ENCODE measurements at places on chromosomes 3 and 15.
A peak's percentile ranks its signal among the peaks of the same experiment; 100 is the strongest.

DNA sequence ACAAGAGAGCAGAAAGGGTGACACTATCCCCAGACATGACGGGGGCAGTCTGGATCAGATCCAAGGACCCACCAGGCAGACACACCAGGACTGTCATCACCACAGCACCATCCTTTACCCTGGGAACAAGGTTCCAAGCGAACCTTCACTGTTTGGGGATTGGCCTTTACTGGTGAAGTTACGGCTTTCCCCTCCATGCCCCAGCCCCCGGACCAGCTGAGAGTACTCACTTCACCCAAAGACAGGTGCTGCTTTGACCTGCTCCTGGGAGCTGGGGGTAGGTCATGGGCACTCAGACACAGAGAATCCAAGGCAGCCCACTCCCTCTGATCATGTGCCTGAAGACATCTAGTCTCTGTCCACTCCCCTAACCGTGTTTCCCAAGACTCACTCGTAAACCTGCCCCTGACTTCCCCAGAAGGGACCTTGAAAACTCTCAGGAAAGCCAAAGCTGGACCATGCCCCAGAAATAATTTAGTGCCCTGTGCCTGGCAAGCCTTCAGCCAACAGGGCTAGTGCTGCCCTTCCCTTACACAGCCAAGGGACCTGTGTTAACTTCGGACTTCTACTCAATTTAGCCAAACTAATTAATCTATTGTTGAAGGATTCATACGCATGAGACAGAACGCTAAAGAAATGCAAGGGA is 2.8 kb downstream of the RRP9 start:
- no peak for DNase-seq

DNA sequence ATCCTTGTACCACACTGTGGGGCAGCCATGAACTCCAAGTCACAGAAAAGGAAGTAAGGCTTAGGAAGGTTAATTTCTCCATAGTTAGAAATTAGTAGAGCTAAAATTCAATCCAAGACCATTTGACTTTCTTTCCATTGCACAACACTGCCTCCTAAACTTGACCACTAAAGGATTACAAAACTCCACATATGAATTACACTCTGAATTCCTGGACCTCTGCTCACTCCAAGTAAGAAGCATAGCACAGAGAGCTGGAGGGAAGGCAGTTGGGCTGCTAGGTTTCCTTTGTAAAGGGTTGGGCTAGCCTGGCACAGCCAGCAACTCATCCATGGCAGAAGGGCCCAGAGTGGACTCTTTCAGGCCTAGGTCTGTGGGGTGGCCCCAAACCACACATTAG is 134.4 kb downstream of the MYLK start:
- DNase-seq = no peak

DNA sequence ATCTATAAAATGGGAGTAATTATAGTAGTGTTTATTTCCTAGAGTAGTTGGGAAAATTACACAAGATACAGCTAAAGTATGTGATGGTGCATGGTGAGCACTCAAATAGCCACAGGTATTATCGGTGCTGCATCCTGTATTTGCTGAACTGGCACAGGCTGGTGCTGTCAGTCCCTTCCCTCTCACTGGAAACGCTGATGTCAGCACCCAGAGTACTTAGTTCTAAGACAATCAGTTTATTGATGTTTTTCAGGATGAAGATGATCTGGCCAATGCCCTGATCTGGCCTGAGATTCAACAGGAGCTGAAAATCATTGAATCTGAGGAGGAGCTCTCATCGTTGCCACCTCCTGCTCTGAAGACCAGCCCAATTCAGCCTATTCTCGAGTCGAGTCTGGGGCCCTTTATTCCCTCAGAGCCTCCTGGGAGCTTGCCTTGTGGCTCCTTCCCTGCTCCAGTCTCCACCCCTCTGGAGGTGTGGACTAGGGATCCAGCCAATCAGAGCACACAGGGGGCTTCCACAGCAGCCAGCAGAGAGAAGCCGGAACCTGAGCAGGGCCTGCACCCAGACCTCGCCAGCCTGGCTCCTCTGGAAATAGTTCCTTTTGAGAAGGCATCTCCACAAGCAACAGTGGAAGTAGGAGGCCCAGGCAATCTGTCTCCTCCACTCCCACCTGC is 49.7 kb downstream of the TMEM39A start:
- DNase-seq = no peak

DNA sequence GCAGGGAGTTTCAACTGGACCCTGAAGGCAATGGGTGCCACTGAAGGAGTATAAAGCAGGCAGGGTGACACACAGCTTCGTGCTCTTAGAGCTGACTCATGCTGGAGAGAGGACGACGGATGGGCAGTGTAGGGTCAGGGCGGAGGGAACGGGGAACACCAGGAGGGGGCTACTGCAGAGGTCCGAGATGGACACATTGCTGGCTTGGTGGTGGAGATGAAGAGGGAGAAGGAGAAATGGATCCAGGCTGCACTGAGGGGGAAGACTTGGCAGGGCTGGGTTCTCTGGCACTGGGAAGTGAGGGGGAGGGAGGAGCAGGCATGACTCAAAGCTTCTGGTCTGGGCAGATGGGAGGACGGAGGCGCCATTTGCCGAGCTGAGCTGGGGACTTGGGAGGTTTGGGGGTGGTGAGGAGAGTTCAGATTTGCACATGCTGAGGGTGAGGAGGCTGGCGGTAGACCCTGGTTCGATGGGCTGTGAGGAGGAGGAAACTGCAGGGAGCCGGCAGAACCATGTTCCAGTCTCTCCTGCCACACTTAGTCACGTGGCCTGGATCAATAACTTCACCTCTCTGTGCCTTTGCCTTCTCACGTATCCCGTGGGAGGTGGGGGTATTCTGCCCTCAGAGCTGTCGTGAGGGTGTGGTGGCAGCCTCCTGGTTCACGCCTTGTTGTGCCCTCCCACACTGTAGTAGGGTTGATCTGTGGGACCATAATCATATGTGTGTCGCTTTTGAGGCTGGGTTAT is 4.6 kb upstream of the KCTD6 start:
- no peak for DNase-seq

DNA sequence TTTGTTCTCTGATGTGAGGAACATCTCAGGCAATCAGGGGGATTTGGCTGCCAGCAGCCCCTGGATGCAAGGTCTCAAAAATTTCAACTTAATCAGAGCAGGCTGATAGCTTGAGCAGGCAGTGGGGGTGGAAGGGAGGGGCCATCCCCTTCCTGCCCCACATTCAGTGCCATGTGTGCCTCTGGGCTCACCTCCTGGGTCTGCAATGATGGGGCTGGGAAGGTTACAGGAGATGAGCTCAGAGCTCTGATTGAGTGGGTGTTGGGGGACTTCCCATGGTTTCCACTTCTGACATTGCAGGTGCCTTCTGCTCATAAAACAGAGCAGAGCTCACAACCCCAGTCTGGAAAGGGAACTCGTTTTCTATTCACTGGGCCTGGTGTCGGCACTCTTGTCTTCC is 37.0 kb downstream of the PARP16 start:
- DNase-seq = no peak

- DNase-seq = no peak
Observed at GRCh38 chr3:98786364-98787006, 23.3 kb downstream of the ST3GAL6 start.

GRCh38 chr3:65897766-65898165 is 141.0 kb downstream of the MAGI1 start:
- no peak for DNase-seq

DNA sequence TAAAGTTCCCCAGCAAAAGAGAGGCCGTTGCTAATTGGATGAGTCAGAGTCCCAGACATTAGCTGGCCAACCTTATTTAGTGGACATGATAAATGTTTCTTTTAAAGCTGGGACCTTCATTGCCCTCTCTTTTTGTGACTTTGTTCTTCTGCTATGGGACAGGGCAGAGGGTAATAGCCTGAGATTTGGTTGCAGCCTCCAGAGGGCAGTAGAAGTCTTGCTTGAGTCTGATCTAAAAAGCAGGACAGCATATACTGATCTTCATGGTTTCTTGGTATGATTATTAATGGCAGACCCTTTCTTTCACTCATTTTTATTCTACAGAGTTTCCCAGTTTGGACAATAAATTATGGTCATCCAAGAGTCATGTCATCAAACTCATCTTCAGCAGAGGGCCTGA is 25.1 kb upstream of the ZKSCAN7 start:
- no peak for DNase-seq

DNA sequence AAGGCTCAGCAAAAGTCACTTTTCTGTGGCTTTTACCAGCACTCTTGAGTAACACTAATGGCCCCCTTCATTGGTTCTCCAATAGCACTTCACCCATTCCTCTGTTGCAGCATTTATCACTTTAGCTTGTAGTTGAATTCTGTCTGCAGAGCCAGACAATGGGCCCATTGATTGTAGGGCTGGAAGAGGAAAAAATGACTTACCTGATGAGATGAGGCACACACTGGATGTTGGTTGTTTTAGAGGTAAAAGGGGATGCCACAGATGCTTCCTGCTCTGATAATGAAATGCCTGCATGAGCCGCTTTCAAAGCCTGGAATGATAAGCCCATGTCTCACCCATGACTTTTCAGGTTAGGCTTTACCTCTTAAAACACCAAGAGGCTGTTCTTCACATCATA is 64.3 kb downstream of the PLAAT1 start:
- no peak for DNase-seq

DNA sequence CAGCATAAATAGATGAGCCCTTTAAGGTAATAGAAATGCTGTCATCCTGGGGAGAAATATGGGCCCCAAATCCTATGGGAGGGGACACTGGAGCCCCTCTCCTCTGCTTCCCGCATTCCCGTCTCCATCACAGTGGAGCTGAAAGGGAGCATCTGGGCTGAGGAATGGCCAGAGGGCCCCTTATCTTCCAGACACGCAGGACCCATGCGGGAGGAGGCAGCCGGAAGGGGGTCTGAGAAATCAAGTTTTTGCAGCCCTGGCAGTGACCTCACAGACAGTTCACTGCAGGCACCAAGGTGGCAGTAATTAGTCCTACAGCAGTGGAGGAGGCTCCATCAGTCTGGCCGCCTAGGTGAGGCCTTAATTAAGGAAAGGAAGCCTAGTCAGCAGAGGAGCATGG is 80.2 kb downstream of the RAB11A start:
- no peak for DNase-seq

GRCh38 chr3:46707601-46708011 is 6.4 kb downstream of the TMIE start:
- no peak for DNase-seq

- DNase-seq = no peak
Observed at GRCh38 chr15:52016316-52016715, 2.7 kb upstream of the MAPK6 start.

- no peak for DNase-seq
Observed at GRCh38 chr3:177066068-177066467, 131.2 kb downstream of the TBL1XR1 start.

- no peak for DNase-seq
Observed at GRCh38 chr3:62035402-62036057, 337.8 kb downstream of the FEZF2 start.

DNA sequence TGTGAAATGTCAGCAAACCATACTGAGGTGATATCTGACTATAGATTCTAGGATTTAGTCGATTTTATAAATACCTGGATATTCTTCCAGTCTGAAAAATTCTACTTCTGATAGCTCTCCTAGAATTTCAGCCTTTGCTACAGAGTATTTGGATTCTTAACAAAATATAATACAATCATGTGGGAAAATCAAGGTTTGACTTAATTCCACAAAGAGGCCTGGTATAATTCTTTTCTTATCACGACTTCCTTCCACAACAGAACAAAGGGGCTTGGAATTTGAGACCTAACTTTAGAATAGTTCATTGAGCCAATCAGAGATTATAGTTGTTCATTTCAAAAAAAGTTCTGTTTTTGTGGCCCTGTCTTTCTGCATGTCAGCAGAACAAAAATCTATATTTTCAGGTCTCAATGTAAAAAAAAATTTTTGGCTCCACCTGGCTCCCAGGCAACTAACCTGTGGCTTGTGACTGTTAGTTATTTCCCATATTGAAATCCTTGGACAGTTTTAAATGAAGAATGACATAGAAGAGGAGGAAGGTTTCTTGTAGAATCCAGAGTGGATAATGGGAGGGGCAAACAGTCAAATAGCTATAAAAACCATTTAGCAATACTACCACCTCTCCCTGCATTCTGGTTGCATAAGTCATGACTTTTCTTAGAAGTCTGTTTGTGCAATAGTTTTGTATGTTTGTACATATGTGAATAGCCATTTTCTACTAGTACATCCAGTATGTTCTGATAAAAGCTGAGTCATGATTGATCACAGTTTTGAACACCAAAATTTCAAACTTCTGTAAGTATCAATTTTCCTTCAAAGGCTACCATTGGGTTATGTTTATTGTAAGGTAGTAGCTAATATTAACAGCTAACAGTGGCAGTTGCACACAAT is 4.0 kb downstream of the TM4SF1 start:
- DNase-seq = peak; percentile 62

DNA sequence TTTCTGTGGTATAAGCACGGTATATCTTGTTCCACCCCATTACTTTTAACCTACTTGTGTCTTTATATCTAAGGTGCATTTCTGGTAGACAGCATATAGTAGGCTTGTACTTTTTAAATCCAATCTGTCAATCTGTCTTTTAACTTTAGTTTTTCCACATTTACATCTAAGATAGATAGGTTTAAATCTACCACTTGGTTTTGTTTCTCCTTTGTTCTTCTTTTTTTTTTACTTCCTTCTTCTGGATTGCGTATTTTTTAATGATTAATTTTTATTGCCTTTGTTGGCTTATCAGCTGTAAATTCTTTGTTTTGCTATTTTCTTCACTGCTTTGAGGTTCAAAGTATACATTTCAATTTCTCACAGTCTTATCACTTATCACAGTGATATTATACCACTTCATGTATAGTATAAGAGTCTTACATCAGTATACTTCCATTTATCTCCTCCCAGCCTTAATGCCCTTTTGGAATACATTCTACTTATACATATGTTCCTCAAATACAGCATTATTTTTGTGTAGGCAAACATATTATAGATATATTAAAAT is 31.0 kb downstream of the IQCB1 start:
- DNase-seq = no peak

- no peak for DNase-seq
Observed at GRCh38 chr3:29282427-29283230, 1.8 kb downstream of the RBMS3 start.

- DNase-seq = no peak
Observed at GRCh38 chr15:41941644-41942415, 30.5 kb downstream of the EHD4 start.

DNA sequence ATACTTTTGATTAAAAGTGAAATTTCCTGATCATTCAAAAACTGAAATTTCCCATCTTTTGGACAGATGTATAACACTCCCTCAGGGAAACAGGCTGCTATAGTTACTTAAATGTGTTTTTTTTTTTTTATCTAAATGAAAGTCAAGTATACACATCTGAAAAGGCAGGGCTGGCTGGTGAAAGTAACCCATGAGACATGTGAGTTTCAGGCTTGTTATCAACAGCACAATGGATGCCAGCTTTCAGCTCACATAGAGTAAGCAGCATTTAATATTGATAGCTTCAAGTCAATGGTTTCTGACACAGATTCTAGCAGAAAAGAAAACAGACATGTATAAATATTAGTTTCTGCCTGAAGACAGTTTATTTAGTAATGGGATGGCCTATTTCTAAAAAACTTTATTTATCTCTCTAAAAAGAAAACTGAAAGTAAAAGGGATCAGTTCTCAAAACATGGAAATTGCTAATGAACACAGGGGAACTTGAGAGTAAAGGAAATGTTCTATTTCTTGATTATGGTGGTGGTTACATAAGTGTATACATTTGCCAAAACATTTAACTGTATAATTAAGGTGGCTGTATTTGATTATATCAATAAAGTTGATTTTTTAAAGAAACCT is 89.7 kb upstream of the CMC1 start:
- no peak for DNase-seq

GRCh38 chr15:75902129-75902557 is 1.5 kb upstream of the FBXO22 start:
- no peak for DNase-seq

All from HT-29 (cell line).